ENCODE measurements at places on chromosomes 5 and 9.

DNA sequence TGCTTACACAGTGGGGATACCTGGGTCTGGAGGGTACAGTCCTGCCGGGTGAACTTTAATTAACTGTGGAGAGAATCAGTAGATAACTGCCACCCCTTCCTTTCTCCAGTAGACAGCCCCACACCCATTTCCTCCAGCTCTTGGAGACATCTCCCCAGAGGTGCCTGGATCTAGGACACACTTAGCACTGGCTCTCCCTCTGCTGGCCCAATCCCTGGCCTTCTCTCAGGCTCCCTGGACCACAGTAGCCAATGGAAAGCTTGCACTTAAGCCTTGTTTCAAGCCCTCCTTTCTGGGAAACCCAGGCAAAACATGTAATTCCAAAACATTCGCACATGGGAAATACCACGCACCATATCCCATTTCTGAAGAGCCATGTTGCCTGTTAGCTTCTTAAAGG is 169.2 kb upstream of the GAS1 start:
- DNase-seq: no peak

- DNase-seq: no peak
These were observed 7.4 kb upstream of the RNF183 start for GRCh38 chr9:113310538-113310937.

DNA sequence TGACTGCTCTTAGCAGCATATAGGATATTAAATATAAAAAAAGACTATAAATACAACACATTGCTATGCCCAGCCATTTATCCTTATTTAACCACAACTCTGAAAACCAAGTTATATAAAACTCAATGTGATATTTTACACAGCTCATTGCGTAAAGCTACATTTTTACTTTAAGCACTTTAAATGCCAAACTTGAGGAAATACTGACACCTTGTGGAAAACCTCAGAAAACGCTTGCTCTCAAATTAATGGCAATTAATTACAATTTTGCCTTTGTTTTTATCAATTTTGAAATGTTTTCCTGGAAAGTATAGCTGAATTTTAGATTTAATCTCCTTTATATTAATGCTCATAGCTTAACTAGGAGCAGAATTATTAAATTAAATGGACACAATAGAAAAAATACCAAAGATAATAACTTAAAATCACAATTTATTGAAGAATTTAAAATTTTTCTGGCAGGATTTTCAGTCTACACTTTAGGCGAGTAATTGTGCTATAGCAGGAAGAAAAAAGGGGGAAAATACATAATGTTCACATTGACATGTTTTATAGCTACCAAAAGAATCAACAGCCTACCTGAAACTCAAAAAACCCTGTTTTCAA is 25.2 kb upstream of the PLAC8L1 start:
- no peak for DNase-seq

GRCh38 chr5:123371575-123372179 is 51.5 kb downstream of the CEP120 start:
- DNase-seq: no peak

- no peak for DNase-seq
These were observed 1264.5 kb upstream of the ACO1 start for GRCh38 chr9:31119890-31120454.

DNA sequence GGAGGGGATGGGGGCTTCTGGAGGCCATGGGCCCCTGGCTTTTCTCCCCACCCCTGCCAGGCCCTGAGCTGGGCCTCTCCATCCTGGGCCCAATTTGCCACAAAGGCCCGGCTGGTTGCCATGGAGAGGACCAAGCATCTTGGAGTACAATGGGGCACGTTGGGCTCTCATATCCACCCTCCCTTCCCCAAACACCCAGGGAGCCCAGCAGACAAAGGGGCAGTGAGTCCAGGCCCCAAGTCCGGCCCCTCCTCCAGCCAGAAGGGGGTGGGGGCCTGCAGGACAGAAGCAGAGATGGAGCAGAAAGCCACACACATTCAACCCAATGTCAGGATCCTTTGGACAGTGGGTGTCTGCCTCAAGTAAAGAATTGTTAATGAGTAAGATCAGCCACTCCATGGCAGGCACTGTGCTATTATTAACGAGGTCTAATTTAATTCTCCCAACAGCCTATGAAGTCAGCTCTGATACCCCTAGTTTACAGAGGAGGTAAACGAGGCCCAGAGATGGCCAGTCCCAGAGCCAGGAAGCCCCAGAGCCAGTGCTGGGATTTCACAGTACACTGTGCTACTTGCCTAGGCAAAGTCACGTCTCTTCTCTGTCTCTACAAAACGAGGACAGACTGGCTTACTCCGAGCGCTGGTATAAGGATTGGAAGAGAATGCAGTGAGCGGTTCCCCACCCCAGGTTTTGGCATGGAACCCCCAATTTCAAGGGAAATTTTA is 2.3 kb downstream of the CRB2 start:
- DNase-seq: peak; percentile 73

DNA sequence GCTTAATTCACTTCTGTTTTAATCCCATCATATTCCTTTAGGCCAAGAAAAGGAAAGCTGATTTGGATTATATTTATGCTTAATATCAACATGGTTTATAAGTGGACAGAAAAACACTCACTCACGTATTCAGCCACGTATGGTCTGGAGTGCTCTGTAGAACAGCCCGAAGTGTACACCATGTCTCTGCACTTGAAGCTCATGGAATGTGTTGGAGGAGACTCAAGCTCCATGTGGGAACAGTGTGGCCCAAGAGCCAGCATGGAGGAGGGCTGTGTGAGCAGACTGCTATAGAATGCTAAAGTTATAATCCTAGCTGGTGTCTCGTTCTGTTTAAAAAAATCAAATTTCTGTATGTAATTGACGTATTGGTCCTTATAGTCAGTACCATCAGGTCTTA is 32.9 kb downstream of the OTULINL start:
- DNase-seq: no peak

GRCh38 chr5:39780347-39780746 is 355.6 kb upstream of the DAB2 start:
- no peak for DNase-seq

DNA sequence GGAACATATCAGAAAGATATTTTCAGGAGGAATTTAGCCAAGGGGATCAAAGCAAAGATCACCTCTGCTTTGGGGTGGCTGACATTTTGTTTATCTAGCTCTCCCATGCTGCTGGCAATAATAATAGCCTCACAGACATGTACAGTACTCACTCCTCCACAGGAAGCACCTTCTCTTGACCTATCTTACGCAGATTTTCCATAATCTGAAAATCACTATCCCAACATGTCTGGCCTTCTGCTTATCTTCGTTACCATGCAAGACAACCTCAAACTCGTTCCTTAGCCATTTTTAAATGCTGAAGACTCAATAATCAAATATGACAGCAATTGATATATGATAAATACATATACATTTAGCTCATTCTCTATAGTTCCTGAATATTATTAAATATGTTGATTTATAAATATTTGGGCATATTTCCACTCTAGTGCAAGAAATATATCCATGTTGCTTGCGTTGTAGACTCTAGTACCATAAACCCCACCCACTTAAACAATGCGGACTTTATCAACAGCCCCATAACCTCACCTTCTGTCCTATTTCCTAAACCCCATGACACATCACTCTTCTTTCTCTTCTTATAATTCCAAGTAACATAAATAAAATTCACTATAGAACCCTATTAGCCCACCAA is 18.0 kb downstream of the ZNF608 start:
- DNase-seq: no peak

- DNase-seq: no peak
These were observed 43.9 kb downstream of the SLC46A2 start for GRCh38 chr9:112846528-112847488.

DNA sequence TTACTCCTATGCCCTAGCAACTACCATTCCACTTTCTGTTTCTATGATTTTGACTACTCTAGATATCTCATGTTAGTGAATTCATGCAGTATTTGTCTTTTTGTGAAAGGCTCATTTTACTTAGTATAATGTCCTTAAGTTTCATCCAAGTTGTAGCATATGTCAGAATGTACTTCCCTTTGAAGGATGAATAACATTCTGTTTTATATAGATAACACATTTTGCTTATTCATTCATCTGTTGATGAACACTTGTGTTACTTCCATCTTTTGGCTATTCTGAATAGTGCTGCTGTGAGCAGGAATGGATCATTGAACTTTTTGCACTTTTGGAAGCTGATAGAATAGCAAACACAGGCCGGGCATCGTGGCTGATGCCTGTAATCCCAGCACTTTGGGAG is 140.2 kb upstream of the MYO10 start:
- DNase-seq: no peak

- DNase-seq: no peak
These were observed 41.8 kb downstream of the RAPGEF1 start for GRCh38 chr9:131697908-131698617.

DNA sequence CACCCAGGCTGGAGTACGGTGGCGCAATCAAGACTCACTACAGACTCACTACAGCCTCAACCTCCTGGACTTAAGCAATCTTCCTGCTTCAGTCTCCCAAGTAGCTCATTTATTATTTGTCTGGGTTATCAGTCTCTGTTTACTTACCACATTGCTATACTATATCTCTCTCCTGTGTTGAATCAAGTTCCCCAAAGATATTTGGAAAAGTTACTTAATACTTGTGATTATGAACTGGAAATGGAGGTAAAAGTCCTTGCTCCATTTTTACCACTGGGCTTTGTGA is 55.6 kb downstream of the ANGPTL2 start:
- DNase-seq: no peak

- DNase-seq: peak; percentile 42
These were observed 31.4 kb downstream of the COL15A1 start for GRCh38 chr9:98974994-98975712.

GRCh38 chr9:107462691-107463090 is 26.9 kb downstream of the KLF4 start:
- DNase-seq: no peak

GRCh38 chr5:169869066-169869465 is 111.2 kb downstream of the INSYN2B start:
- DNase-seq: no peak

- no peak for DNase-seq
These were observed 3.8 kb downstream of the TARS1 start for GRCh38 chr5:33444542-33444941.

DNA sequence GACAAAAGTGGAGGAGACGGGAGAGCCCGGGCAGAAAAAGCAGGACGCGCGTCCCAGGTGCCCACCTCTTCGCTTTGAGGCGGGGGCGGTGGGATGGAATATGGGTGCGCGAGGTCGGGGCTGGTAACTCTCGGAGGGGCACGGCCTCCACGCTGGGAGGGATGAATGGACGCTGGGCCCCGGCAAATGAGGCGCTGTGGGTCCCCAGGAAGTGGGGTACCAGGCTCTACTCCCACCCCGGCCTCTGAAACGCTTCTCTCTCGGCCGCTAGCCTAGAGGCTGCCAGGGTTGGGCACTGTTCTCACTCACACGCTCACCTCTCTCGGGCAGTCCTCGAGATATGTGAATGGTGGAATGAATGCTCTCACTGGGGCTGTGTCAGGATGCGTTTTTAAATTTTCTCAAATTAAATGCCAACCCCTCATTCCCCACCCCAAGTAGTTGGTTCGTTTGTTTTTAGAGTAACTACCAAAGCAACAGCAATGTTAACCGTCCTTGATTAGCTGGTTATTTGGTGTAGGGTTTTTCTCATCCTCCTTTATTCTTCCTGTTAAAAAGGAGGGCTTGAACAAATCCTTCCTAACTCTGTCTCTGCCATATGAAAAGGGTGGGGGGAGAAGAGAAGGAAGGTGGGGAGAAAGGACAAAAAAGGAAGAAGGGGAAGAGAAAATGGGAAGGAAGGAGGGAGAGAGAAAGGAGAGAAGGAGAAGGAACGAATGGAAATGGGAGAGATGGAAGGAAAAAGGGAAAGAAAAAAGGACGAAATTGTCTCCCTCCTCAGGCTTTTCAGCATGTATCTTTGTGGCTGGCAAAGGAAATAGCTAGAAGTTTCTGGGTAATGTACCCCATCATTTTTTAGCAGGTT is 1.3 kb upstream of the EBF1 start:
- no peak for DNase-seq

- DNase-seq: no peak
These were observed 92.5 kb downstream of the SNX24 start for GRCh38 chr5:122937914-122938313.

- DNase-seq: no peak
These were observed 859 bp upstream of the GRIA1 start for GRCh38 chr5:153489611-153490010.

GRCh38 chr5:10229306-10230048 is 20.2 kb downstream of the ATPSCKMT start:
- no peak for DNase-seq

GRCh38 chr5:170268884-170269283 is 28.7 kb downstream of the LCP2 start:
- no peak for DNase-seq

- DNase-seq: no peak
These were observed 12.9 kb downstream of the NFIB start for GRCh38 chr9:14301006-14301405.

DNA sequence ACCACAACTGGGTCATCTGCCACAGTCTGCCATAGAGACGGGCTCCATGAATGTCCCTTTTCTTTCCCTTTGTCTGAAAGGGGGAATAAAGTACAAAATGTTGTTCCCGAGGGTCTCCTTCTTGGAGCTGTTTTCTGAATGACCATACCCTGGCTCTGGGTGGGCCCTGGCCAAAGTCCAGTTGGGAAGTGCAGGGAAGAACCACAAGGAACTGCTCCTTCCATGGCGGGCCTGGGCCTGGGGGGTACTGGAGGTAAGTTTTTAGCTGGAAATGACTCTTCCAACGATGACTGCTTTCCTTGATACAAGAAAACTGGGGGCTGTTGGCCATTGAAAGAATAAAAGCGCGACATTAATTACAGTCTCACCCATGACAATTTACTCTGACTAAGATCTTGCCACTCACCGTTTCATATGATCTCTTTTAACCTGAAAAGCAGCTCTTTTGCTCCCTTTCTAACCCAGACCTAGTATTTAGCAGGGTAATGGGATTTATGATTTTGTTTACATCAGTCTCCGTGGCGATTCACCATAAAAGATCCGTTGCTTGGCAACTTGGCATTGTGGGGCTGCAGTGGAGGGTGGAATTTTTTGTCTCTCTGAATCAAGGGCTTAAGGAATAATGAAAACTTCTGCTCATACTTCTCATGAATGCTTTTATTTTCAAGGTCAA is 89.2 kb upstream of the PTCH1 start:
- DNase-seq: no peak

DNA sequence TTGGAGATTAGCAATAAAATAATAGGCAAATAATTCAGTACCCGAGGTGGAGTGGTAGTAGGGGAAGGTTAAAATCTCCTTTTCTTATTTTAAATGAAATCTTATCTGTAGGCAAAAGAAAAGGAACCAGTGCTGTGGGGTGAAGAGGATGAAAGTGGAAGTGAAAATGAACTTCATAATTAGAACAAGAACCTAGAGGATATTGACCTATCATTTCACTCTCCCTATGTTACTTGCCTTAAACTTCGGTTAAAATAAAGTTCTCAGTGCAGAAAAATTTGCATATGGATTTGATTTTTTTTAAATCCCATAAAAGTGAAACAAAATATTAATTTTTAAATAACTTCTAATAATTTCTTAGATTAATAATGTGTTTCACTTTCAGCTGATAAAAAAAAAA is 1094.9 kb upstream of the C9orf72 start:
- no peak for DNase-seq

DNA sequence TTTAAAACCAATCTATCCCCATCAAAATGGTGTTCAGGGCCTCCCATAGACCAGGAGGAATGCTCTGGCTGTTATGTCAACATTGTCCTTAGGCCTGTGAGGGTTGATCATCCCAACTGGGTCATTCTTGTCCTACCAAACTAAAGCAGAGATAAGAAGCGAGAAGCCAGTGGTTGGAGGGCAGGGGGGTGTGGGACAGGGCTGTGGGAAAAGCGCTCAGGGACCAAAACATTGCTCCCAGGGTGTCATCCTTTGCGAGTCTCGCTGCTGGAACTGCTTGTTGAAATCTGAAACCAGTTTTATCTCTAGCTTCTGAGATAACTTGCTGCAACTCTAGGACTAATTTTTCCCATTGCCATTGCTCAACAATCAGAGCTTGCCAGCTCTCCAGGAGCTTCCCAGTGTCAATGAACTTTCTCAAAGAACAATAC is 48.1 kb downstream of the SPATA31C2 start:
- no peak for DNase-seq
